ENCODE measurements at places on chromosomes 1 and 21.

- DNase-seq, result no peak
Measured at GRCh38 chr1:96510911-96511310, 210.7 kb upstream of the PTBP2 start.

GRCh38 chr21:16676391-16676790 is 836.5 kb upstream of the CXADR start:
- no peak for DNase-seq

GRCh38 chr1:43227143-43227764 is 42.5 kb upstream of the TMEM125 start:
- peak; percentile 34 for DNase-seq

DNA sequence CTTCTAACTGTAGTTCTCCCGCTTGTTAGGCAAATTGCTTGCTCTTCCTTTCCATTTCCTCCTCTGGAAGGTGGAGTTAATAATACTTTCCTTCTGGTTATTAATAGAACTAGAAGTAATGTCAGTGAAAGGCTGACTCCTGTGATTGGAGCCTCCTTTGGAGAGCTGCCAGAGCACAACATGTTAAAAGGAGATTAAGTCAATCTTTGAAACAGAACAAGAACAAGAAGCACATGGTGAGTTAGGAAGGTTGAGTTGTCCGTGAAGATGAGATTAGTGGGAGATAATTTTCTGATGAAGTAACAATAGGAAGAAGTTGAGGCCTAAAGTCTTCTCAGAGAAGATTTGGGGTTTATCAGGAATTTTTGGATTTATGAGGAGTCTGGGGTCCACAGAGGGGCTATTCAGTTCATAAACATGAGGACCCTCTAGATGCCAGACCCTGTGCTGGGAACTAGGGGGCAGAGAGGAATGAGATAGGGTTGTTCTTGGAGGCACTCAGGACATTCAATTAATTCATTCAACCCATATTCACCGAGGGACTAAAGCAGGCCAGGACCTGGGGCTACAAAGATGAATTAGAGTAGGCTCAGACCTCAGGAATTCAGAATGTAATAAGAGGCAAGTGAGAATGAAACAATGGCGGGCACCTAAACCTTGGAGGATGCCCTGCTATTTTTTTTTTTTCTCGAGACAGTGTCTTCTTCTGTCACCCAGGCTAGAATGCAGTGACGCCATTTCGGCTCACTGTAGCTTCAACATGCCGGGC is 40.7 kb upstream of the DHCR24 start:
- no peak for DNase-seq

DNA sequence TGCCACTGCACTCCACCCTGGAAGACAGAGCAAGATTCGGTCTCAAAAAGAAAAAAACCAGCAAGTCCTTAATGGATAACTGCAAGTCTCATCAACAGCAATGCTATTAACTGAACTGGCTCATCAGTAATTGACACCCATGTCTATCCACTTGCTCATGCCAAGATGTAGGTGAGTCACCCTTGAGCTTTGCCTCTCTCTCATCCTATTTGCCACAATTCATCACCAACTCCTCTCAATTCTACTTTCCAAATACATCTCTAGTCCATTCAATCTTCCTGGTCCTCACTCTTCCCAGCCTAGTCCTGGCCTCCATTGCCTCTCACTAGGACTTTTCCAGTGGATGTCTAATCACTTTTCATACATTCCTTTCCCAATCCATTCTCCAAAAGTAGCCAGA is 103.7 kb upstream of the PRMT6 start:
- DNase-seq, result no peak

GRCh38 chr1:235826102-235826854 is 40.4 kb downstream of the LYST start:
- DNase-seq, result no peak

GRCh38 chr1:64043976-64044375 is 159.4 kb upstream of the UBE2U start:
- DNase-seq, result no peak

- DNase-seq, result no peak
Measured at GRCh38 chr1:200740571-200741208, 2.0 kb downstream of the CAMSAP2 start.

DNA sequence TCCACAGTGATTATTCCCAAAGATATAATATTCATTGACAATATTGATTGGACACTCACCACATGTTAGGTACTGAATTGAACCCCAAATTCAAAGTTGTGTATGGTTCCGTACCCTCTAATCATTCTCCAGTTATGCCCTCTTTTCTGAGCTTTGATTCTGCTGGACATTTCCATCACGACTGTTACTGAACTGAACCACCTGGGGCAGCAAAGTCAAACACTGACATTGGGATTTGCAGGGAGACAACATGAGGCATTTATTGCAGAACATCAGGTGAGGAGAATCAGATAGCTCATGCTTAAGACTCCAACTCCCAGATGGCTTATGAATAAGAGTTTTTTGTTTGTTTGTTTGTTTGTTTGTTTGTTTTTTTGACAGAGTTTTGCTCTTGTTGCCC is 420.9 kb downstream of the DISC1 start:
- no peak for DNase-seq

- no peak for DNase-seq
Measured at GRCh38 chr1:31259746-31260145, 20.1 kb upstream of the NKAIN1 start.

GRCh38 chr1:198641501-198641900 is 2.7 kb downstream of the PTPRC start:
- no peak for DNase-seq

DNA sequence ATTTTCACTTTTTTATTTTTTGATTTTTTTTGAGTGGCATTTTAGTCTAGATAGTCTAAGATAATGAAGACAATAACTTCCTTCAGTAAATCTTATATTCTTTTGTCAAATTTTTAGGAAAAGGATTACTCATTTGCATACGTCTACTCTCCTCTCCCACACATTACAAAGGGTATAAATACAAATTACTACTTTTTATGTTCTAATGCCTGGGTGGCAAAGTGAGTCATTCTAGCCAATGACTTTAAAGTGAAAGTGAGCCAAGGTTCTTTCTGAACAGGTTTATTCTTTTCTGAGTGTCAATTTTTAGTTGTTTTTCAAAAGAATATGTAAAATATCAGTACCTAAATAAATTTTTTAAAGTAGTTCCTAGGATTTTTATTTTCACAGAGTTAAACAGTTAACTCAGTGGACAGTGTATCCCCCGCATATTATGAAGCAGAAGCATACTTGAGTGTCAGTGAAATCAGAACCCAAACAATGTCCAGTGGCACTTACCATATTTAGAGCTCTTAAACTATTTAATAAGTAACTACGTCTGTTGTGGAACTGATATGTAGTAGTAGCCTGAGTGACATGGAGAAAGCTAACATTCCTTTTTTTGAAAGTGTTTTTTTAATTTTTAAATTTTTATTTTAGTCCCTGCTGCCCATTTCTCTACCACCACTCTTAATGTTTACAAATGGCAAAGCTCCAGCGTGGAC is 141.7 kb downstream of the PHTF1 start:
- no peak for DNase-seq

DNA sequence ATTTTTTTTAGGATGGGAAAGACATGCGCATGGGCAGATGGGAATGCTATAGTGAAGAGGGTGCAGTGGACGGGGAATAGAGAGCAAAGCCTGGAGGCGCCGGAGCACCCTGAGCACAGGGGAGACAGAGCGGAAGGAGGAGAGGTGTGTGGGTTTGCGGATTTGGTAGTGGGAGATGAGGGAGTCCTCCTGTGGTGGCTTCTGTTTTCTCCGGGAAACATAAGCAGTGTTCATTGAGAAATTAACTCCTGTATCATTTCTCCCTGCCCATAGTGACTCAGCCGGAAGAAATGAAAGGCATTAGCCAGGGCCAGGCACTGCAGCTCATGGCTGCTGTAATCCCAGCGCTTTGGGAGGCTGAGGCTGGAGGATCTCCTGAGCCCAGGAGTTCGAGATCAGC is 4.7 kb upstream of the PTPRF start:
- DNase-seq, result no peak

GRCh38 chr1:7684132-7684531 is 87.0 kb upstream of the VAMP3 start:
- DNase-seq, result no peak

DNA sequence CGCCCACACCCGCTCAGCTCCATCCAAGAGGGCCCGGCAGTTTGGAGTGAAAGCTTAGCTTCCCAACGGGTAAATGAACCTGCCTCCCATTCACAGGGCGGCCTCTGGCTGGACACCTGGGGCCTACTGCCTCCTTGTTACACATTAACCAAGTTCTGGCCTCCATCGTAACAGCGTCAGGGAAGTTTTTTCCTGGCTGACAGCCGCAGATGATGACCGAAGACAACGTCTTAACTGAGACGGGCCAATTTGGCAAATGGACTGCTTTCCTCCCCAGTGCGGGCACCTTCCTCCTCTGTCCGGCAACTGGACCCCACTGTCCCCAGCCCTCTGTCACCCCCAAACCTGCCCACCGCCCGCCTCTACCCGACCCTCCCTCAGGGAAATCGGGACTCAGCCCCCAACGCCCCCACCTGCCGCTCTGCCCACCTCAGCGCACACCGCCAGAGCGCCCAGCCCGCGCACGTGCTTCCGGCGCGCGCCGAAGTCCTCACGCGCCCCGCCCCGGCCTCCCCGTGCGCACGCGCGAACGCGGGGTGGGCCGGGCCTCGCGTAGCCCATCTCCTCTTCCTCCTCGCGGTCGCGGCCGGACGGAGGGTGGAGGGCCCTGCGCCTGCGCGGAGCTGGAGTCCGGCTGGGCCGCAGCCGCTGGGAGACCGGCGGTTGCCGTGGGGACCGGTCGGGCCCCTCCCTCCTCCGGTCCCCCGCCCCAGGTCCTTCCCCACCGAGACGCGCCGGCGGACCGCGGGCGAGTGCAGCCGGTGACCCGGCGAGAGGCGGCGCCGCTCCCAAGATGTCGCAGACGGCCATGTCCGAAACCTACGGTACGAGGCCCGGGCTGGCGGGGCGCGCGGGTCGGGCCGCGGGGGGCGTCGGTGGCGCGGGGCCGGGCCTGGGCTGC is at the start of gene RAB4A:
TSS of gene RAB4A (plus strand) at position 565 of the 901 bp plus-strand sequence. CDS start at position 794, 229 bp downstream.
- DNase-seq, result peak; percentile 69

- DNase-seq, result no peak
Measured at GRCh38 chr1:3924825-3925220, 24.8 kb upstream of the C1orf174 start.

- DNase-seq, result no peak
Measured at GRCh38 chr1:36159614-36160387, 3.8 kb downstream of the MAP7D1 start.

GRCh38 chr1:31939484-31940329 is 1.5 kb upstream of the PTP4A2 start:
- DNase-seq, result peak; percentile 76

DNA sequence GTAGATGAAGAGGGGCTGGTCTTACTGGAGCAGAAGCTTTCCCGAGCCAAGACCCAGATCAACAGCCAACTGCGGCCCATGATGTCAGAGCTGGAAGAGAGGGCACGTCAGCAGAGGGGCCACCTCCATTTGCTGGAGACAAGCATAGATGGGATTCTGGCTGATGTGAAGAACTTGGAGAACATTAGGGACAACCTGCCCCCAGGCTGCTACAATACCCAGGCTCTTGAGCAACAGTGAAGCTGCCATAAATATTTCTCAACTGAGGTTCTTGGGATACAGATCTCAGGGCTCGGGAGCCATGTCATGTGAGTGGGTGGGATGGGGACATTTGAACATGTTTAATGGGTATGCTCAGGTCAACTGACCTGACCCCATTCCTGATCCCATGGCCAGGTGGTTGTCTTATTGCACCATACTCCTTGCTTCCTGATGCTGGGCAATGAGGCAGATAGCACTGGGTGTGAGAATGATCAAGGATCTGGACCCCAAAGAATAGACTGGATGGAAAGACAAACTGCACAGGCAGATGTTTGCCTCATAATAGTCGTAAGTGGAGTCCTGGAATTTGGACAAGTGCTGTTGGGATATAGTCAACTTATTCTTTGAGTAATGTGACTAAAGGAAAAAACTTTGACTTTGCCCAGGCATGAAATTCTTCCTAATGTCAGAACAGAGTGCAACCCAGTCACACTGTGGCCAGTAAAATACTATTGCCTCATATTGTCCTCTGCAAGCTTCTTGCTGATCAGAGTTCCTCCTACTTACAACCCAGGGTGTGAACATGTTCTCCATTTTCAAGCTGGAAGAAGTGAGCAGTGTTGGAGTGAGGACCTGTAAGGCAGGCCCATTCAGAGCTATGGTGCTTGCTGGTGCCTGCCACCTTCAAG is 57.3 kb downstream of the LAMC2 start:
- no peak for DNase-seq
